Stimulated activated CD8-positive, alpha-beta memory T cell treated with anti-CD3 and anti-CD28 coated beads, Interleukin-12 subunit alpha, Interleukin-12 subunit beta, amount 100 ng/mL, for 1 hour (primary cell): ENCODE measurements at places on chromosomes 7 and 10.

DNA sequence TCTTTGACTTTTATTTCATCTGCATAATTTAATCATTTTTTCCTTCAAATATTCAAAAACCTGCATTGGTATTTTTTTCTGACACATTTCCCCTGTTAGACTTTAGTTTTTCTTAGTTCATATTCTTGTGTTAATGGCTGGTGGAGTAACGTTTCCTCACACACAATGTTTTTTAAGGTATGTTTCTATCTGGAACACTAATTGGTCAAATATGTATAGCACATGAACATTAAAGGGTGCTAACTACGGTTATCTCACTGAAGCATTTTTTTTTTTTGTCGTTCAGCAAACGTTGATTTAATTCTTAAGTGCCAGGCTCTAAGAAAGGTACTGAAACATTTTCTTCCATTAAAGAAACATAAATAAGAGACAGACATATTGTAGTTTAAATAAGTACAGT, 87.7 kb downstream of the PTPRZ1 start:
- DNase-seq: no peak

GRCh38 chr7:102966465-102966864, 53.7 kb downstream of the LRRC17 start:
- no peak for DNase-seq

- no peak for DNase-seq
These were observed 6.2 kb upstream of the TMEM243 start for GRCh38 chr7:87225696-87226095.

GRCh38 chr10:119418362-119418761, 124.2 kb downstream of the RGS10 start:
- no peak for DNase-seq

GRCh38 chr10:15137636-15138035, 30.9 kb downstream of the NMT2 start:
- no peak for DNase-seq

DNA sequence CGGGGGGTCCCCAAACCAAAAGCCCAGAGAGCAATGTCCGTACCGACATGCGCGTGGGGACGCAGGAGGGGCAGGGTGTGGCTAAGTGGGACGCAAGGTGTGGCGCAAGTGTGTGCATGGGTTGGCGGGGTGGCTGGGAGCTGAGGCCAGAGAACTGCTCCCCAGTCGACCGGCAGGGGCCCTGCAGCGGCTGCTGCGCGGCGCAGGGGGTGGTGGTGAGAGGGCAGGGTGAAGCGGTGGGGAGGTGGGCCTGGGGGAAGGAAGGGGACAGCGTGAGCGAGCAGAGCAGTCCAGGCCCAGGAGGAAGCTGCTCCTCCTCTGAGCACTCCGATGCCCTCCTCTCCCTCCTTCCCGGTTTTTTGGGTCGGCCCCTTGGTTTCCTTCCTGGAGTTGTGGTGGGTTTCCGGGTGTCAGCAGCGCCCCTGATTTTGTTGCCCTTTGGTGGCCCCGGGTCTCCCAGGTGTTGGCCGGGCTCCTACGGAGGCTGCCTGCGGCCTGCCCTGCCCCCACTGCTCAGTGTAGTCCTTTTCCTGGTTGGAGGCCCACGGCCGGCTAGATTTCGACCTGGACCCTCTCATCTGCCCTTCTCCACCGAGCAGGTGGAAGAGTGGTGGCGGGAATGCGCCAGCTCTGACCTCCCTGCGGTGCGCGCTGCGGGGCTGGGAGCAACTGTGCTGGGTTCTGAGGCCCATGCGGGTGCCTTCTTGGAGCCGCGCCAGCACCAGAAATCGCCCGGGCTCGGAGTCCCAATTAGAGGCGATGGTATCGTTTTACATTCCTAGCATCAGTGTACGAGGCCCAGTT, 40.5 kb upstream of the COMTD1 start:
- DNase-seq: no peak

GRCh38 chr10:17758896-17759295, 6.9 kb downstream of the TMEM236 start:
- DNase-seq: no peak
